ENCODE measurements at places on chromosomes 7 and 10. TPM values are rescaled to one million over a fixed set of nuclear protein-coding genes. Genes with fewer than 3 reads are reported as not detected.
A peak's percentile ranks its signal among the peaks of the same experiment; 100 is the strongest.

DNA sequence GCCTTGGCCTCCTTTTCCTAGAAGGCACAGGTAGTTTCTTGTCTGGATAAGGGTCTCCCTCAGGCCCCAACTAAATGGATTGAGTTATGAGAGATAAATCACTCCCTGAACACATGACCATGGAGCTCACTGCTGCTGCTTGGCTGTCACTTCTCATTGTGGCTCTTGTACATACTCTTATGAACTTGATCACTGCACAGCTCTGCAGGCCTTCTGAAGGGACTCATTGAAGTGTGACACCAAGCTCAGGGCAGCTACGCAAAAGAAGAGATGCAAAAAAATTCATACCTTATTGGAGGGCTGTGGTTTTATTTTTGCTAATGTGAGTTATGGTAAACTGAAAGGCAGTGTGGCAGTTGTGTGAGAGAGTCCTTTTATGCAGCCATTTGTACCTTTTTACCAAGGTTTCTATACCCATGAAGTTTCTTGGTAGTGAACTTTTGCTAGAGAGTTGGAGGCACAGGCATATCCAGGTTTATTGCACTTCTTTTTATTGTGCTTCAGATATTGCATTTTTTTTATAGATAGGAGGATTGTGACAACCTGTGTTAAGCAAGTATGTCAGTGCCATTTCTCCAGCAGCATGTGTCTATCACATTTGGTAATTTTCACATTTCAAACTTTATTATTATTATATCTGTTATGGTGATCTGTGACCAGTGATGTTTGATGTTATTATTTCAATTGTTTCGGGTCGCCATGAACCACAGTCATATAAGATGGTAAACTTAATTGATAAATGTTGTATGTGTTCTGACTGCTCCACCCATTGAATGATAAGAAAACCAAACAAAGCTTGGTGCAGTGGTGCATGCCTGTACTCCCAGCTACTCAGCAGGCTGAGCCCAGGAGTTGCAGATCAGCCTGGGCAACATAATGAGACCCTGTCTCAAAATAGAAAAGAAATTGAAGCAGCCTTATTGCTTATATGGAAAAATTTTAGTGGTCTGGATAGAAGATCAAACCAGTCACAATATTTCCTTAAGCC lies 100.6 kb downstream of the LRRC4 start:
- no peak for DNase-seq

The GJC3 gene
- 0.93 TPM for polyA plus RNA-seq

DNA sequence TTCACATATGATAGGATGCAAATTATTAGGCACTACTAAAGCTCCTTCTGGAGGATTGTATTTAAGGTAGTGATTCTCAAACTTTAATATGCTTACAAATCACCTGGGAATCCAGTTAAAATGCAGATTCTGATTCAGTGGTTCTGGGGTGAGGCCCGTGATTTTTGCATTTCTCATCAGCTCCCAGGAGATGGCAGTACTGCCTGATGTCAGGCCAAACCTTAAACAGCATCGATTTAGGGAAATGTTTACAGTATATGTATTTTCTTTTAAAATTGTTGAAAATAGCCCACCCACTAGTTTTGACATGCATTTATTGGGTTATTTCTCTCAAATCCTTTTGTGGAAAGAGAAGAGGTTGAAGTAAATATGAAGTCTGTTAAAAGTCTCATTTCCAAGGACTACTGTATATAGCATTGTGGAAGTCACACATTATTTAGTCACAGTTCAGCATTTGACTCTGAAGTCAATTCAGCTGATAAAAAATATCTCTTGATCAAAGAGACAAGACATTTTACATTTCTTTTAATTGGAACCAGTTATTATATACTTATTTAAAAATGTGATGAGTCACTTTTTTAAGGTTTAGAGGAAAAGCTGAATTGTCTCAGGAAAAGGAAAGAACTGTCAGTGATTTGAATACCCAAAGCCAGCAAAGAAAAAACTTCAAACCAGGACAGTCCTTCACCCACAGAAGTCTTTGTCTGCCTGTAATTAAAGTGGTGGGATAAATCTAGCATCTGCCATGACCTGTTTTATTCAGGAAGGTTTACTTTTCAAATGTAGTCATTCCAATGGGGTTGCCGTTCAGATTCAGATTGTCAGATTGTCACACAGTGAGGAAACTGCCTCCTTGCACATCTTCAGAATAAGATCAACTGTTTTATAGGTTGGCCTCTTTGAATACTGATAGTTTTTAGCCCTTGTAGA lies 21.1 kb upstream of the HBP1 start:
- peak; percentile 28 for DNase-seq

- DNase-seq = no peak
These were observed 7.9 kb upstream of the TCAF1 start for GRCh38 chr7:143909863-143910262.
